Calu3 (cell line): ENCODE measurements at places on chromosomes 1 and 21.

DNA sequence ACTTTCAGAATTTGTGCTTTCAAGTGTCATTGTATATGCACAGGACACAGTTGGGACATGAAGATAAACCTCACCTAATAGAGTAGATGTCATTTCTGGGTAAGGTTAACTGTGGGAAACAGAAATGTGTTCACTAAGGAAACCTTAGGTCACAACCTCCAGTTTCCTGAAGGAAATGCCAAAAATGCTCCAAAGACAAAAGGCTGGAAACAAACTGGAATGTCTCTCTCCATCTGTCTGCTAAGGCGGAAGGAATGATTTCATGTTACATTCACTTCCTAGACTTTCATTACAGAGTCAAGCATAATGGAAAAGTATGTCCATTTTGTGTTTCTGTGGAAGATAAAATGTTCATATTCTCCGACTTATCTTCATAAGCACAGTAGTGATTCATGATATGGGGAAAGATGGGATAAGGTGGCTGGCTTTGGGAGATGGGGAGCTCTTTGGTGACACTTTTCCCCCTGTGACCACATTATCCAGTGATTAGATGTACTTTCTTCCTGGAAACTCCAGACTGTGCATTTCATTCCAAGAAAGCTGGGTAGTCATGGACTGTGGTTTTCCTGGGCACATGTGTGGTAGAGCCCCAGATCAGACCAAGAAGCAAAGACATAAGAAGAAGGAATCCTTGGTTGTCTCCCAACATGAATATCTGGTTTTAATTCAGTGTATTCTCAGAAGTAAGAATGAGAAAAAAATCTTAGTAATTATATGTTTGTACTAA, 5.7 kb downstream of the S1PR1 start:
- no peak for DNase-seq

DNA sequence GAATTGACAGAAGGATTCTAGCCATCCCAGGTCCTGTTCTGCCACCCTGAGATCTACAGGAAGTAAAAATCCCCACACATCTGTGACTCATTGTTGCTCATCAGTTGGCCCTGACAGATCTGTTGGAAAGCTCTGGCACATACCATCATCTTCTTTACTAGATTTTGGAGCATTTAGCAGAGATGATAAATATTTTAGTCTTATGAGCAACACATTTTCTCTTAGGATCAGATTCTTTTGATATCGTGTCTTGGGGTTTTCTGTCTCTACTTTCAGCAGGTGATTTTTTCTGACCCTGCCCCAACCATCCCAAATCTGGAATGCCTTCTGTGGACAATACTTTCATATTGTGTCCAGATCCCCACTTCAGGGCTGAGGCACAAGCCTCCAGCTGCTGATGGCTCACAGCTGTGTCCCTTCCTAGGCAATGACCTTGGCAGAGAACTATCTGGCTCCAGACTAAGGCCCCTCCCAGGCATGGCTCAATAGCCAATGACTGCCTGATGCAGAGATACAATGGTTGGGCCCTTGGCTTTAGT, 102.8 kb downstream of the GDAP2 start:
- peak; percentile 18 for DNase-seq

DNA sequence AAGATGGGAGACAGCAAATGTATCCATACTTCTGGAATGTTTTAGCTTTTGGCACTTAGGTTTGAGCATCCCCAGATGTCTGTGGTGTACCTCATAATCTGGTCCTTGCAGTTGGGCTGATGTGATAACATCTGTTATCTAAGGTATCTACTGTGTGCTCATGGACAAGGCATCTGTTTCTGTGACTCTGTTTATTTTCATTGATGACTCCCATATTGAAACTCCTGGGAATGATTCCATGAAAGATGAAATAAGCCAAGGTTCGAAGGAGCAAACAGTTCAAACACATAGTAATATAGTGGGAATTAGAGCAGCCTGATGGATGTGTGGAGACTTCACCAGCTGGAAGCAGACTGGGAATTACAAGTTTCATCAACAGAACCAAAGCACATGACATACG, 20.7 kb upstream of the TRIM45 start:
- no peak for DNase-seq

GRCh38 chr1:112058815-112059450, 69.5 kb upstream of the KCND3 start:
- DNase-seq: peak; percentile 1

DNA sequence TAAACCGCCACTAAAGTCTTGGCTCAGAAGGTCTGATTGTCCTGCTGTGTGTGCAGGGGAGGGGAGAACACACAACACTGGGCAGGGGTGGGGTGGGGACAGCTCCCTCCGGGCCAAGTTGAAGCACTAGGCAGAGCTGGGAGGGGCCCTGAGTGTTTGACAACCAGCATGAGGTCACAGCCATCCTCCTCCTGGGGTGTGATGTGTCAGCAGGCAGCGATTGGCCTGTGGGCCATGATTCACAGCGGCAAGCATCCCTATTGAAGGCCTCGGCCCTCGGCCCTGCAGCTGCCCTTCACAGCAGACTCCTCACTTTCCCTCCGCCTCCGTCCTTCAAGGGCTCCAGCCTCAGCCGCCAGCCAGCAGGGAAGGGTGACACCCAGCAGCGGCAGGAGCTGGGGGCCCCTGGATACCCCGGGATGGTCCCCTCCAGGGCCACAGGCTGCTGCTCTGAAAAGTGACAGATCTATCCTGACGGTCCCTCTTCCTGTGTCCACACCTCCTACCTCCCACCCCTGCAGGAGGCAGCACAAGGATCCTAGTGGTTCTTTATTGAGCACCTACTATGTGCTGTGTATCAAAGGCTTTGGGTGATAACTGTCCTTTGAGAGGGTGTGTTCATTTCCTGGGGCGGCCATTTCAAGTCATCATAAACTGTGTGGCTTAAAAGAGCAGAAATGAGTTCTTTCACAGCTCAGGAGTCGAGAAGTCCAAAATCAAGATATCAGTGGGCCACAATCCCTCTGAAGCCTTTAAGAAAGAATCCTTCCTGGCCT, 66.0 kb upstream of the SLC25A33 start:
- DNase-seq: peak; percentile 10

DNA sequence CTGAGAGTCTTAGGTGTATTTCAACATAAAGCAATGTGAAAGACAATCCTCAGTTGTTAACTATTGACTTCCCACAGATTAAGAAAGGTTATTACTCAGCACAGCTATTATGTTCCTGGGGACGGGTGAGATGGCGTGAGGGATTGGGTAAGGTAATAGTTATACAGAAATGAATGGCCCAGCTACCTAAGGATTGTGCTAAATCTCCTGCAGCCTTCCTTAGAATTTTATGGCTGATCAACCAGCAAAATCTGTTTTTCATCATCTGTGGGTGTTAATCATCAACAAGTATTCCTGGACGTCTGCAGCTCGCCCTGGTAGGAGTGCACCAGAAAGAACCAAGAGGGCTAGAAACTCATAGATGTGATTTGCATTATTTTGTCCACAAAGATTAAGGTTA, 146.0 kb upstream of the IVNS1ABP start:
- no peak for DNase-seq

GRCh38 chr1:42924851-42925760, 33.6 kb downstream of the SLC2A1 start:
- DNase-seq: no peak

DNA sequence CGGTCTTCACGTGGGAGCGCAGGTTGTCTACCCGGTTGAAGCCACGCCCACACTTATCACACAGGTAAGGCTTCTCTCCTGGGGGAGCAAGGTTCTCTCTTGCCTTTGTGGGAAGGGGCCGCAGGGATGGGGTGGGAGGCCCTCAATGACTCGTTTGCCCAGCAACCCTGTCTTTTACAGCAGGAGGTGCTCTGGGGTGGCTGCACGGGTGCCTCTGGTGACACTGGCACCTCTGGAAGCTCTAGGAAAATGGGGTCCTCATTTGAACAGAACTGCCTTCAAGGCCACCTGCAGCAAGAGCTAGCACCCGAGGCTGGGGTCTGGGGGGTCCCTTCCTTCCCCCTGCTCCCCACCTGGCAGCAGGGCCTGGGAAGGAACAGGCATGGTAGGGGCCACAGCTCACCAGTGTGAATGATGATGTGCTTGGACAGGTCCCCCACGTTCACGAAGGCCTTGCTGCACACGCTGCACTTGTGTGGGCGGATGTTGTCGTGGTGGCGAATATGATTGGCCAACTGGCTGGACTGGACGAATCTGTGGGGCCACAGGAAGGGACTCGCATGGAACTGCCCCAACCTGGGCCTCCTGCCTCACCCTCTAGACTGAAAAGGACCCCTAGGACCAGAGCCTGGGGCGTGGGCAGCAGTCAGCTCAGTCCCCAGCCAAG, 33.1 kb downstream of the ZBTB17 start:
- no peak for DNase-seq
